ENCODE measurements at places on chromosomes 2 and 18. TPM values are rescaled to one million over a fixed set of nuclear protein-coding genes. Genes with fewer than 3 reads are reported as not detected.

DNA sequence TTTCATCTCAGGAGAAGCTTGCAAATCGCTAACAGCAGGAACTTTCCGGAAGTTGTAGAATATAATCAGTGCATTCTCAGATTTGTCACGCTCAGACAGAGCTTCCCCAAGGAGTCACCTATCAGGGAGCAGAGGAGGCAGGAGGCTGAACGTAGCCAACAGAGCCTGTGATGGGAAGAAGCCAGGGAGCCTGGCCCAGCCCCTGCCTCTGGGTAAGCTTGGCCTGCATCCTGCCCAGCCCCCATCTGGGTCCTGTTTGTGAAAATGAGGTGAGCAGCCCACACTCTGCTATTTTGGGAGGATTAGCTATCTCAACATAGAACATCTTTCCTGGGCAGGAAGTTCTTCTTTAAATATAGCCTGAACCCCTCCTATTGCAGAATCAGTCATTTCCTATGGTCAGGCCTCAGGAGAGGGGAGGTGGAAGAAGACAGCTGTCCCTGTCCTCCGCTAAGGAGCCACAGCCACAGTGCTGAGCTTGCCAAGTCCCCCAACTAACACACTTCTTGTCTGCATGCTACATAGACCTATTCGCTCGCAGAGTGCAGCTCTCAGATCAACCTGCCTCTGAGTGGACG, 19.2 kb upstream of the PKDCC start:
- no peak for DNase-seq

PTGR3 gene
- total RNA-seq, result 10.8 TPM

GRCh38 chr2:137838255-137839092, 125.8 kb upstream of the HNMT start:
- no peak for DNase-seq

DNA sequence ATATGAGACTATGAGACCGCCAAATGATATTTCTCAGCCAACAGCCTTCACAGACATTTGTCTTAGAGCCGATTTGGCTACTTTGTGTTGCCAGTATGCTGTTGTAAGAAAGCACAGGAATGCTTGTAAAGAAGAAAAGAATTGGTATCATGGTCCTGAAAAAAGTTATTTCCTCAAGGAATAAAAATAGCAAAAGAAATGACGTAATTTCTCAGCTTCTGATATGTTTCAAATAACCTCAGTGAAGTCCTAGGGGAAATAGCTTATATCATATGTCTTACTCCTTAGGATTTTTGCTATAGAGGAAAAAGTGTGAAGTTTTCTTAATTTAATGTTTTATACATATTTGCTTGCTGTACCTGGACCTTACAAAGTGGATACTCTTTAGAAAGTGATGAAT, 23.0 kb downstream of the SCN1A start:
- no peak for DNase-seq

GRCh38 chr18:6396276-6396675, 18.4 kb downstream of the L3MBTL4 start:
- DNase-seq, result no peak

- DNase-seq, result no peak
These were observed 130.8 kb downstream of the ZNF236 start for GRCh38 chr18:76953156-76953555.

C2orf81 gene
- total RNA-seq, result 2.7 TPM

- no peak for DNase-seq
These were observed 3.6 kb upstream of the ST3GAL5 start for GRCh38 chr2:85892216-85892944.

DNA sequence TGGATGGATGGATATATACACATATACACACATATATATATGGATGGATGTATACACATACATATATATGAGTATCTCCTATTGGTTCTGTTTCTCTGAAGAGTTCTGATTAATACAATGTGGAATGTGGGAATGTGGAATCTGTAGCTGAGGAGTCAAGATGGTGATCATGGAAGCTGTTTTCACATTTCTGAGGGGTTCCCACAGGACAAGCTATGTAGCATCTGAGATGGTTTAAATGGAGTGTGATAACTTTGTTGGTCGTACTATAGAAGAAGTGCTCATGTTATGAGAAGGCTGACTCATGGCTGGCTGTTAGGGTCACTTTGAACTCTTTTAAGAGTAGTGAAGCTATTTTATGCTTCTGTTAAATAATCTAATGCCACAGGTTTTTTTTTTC, 279.7 kb downstream of the MEIS1 start:
- DNase-seq, result no peak

DNA sequence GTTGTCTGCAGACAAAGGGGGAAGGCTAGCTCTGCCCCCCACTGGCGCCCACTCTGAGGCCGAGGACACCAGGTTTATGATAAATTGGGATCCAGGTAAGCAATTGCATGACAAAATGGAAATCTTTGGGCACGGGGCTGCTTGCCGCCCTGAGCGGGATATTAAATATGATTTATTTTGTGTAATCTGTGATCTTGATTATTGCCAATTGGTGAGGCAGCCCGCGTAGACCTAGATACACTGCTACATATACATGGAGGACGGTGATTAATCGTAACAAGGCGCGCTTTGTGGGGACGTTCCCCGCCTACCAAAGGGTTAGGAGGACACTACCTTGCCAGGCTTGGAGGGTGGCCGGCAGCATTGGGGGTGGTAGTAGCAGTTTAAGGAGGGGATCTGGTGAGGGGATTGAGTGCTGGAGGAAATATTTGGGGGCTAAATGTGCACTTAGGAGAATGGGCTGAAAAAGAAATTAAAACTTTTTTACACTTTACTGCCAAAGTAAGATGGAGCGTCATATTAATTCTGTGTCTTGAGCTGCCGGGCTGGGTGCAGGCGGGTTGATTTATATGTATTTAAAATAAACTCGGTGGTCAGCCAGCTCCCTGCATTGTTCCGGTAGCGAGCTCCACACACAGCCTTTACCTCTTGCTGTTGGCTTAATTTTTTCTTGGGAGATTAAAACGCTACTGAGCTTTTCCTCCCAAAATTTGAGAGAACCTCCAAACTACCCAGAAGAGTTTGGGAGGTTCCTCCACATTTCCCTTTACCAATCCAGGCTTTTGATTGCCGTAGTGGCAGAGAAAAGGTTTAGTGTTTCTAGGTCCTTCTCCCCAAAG, 4.1 kb downstream of the HOXD3 start:
- no peak for DNase-seq

TMEM198 gene
- total RNA-seq, result 0.54 TPM

DNA sequence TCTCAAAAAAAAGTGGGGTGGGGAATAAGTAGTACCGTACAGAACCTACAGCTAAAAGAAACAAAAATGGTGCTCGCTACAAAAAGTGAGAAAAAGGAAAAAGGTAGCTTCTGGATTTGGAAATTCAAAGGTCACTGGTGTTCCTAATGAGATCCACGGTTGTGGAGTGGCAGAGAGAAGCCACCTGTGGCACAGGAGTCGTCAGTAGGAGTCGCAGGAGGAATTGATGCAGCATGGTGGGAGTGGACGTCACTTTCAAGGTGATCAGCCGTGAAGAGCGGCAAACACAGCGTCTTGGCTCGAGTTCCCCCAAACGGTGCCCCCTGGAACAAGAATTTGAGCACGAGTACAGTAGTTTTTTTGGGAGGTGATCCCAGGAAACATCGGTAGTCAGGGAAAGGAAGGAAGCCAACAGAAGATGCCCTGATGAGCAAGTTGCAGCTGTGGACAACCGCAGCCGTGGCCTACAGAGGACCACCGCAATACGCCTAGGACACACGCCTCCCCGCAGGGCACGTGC, 1.4 kb upstream of the TTL start:
- no peak for DNase-seq

- peak; percentile 10 for DNase-seq
These were observed 17.5 kb downstream of the PECR start for GRCh38 chr2:216064014-216064630.

UGT1A6 gene
- 0.27 TPM for total RNA-seq

GRCh38 chr2:239192456-239192855, 208.4 kb downstream of the HDAC4 start:
- DNase-seq, result no peak

DNA sequence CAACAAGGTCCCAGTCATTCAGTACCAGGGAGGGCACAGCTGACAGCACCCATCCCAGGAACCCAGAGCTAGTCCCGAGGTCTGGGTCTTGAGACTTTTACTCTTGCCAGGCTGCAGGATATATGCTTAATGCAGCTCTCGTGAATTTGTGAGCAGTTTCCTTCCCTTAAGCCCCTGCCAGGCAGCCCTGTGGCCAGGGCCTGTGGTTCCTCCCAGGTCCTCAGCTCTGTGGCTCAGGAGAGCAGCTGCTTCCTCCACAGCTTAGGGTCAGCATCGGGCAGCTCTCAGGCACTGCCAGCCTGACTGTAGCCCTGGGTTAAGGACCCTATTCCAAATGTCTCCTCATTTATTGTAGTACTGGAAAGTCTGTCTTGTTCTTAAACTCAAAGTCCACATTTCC, 1384.8 kb downstream of the RPIA start:
- DNase-seq, result peak; percentile 56

LINC00305 gene
- total RNA-seq, result not detected

DNA sequence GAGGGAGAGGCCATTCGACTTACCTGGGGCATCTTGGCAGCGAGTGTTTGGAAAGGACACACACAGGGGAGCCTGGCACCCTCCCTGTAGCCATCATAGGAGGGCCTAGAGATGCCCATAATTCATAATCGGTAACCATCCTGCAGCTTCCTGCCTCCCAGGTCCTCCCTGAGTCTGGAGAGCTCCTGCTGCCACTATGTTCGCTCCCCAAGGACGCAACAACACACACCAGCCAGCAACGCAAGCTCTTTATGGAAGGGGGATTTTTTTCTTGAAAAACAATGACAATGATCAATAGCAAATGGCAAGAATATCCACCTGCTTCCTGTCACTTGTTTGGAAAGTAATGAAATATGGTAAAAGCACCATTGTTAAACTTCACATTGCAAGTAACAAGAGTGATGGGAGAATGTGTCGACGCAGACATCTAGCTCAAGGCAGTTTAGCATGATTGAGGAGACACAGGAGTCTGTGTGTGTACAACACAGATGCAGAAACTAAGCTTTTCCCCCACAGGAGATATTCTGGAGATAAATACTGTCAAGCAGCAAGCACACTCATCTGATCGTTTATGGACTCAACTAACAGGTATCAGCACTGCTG, 24.9 kb upstream of the CREG2 start:
- no peak for DNase-seq

ATAD2B gene
- 11.8 TPM for total RNA-seq

DNA sequence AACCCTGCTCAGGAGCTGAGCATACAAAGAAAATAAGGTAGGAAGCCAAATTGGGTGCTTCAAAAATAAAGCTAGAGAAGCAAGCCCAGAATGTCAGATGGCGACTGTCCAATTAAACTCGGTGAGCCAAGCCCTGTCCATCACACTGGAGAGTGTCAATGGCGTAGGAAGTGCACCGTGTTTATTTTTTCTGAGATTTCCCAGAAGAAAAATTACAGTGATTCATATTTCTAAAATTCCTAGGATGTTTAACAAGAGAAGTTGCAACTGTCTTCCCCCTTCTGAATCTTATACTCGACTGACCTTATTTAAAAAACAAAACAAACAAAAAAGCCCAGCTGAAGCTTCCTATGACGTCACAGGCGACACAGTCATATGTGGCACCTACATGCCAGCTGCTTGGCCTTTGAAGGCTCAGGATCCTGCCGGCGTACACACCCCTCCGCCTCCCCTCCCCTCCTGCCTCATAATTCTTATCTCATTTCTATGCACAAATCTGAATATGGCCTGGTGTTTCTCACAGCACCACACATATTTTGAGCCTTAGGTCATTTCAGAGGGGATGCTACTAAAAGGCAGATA, 60.8 kb downstream of the MBP start:
- DNase-seq, result no peak
